Thymus (tissue), 14 donors: ENCODE measurements at places on chromosomes 4 and X.

GRCh38 chr4:105147553-105148161 lies 981 bp downstream of the TET2 start:
- DNase-seq, result peak; percentile 40

DNA sequence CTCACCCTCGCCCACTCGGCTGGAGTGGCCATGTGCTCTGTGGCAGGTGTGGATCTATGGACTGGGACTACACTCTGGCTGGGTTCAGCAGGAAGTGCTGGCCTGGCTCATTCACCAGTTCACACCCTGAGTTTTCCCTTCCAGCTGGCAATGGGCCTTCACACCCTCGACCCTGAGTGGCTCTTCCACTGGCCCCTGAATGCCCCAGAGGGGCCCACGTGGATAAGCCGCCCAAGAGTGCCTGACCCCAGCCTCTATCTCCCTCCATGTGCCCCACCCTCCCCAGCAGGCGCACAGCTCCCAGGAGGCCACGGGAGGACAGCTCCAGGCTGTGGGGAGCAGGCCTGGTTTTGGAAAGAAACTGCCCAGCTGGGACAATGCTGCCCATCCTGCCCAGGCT lies 234.1 kb downstream of the AFAP1 start:
- no peak for DNase-seq

DNA sequence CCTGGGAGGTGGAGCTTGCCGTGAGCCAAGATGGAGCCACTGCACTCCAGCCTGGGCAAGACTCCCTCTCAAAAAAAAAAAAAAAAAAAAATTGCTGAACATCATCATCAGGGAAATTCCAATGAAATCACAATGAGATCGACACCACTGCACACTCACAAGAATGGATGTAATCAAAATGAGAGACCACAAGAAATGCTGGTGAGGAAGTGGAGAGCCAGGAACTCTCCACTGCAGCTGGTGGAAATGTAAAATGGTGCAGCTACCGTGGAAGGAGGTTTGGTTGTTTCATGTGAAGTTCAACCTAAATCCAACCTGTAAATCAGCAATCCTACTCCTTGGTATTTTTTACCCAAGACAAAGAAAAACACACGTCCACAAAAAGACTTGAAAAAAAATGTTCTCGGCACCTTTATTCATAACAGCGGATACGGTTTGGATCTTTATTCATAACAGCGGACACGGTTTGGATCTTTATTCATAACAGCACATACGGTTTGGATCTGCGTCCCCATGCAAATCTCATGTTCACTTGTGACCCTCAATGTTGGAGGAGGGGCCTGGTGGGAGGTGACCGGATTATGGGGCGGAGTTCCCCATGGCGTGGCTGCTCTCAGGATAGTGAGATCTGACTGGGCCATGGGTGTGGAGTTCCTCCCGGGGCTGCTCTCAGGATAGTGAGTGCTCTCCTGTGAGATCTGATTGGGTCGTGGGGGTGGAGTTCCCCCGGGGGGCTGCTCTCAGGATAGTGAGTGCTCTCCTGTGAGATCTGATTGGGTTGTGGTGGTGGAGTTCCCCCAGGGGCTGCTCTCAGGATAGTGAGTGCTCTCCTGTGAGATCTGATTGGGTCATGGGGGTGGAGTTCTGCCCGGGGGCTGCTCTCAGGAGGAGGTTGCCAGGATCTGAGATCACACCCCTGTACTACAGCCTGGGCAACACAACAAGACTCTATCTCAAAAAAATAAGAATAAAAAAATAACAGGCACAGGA lies 7.7 kb downstream of the GAK start:
- no peak for DNase-seq

GRCh38 chr4:24557026-24558025 lies 27.0 kb downstream of the DHX15 start:
- DNase-seq, result no peak

DNA sequence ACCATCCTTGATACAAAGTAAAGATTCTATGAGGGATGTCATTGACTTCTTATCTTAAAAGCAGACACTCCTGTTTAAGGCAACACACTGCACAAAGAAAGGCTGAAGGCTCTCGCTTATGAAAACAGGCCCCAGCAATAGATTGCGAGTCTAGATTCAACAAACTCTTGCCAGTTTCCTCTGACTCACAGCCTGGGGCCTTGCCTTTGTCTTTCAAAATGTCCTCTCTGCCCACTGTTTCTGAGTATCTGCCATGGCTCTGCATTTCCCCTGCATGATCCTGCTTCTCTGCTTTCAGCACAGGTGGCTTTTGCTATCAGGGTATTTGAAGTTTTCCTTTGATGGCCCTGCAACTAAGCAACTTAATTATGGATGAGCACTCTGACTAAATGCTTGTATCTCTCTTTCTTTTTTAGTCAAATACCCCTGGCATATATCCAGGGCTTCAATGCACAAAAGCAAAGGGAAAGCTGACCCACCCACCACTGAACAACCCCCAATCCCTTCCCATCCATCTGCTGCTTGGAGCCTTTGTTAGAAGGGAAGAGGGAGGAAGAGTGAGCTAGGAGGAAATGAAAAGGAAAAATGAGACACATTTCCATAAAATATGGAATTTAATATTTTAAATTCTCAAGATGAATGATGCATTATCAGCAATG lies 32.2 kb downstream of the NDP start:
- no peak for DNase-seq

- DNase-seq, result no peak
These were observed 132.7 kb downstream of the ARHGAP24 start for GRCh38 chr4:85607624-85608023.

GRCh38 chrX:129981752-129982299 lies 609 bp upstream of the BCORL1 start:
- DNase-seq, result no peak
